Activated CD8-positive, alpha-beta T cell treated with anti-CD3 and anti-CD28 coated beads, Interleukin-2, amount 10 ng/mL, durations not matched to agents 7 days and 5 days (primary cell): ENCODE measurements at places on chromosomes 11 and 22. TPM values are rescaled to one million over a fixed set of nuclear protein-coding genes. Genes with fewer than 3 reads are reported as not detected.

The P2RY2 gene
- total RNA-seq = not detected

The SPON1 gene
- total RNA-seq = 0.42 TPM

The RIMBP3C gene
- total RNA-seq = 0.08 TPM

The YPEL1 gene
- 6.3 TPM for total RNA-seq

The SEC14L2 gene
- total RNA-seq = 9.7 TPM

The LMO2 gene
- total RNA-seq = not detected

The C11orf16 gene
- not detected for total RNA-seq

The SCUBE2 gene
- not detected for total RNA-seq

The SCGB2A2 gene
- not detected for total RNA-seq

The CDHR5 gene
- total RNA-seq = not detected

The MOGAT2 gene
- total RNA-seq = not detected

The SMTN gene
- total RNA-seq = 61.7 TPM

The FAM181B gene
- total RNA-seq = not detected

The IL18 gene
- 0.40 TPM for total RNA-seq

The GRAP2 gene
- 235 TPM for total RNA-seq

The KDM4D gene
- total RNA-seq = 0.89 TPM

The ZNF214 gene
- not detected for total RNA-seq

The C11orf87 gene
- total RNA-seq = not detected

The TRIM29 gene
- total RNA-seq = not detected

The KRTAP5-8 gene
- total RNA-seq = not detected

The LUZP2 gene
- not detected for total RNA-seq

The NRIP3 gene
- 0.11 TPM for total RNA-seq

The TMEM126B gene
- total RNA-seq = 57.8 TPM

The CASP12 gene
- total RNA-seq = not detected

The FXYD6 gene
- total RNA-seq = not detected
